A549 treated with CpdA at 1 μM for 4 hours (cell line): ENCODE measurements at places on chromosomes 5 and 9. TPM values are rescaled to one million over a fixed set of nuclear protein-coding genes. Genes with fewer than 3 reads are reported as not detected.

The FBP1 gene
- total RNA-seq = not detected in 5 replicates

The TLX3 gene
- not detected in 5 replicates for total RNA-seq

The ZNF883 gene
- total RNA-seq = 0.74 to 1.3 TPM (median 0.85 TPM) in 5 replicates

The LECT2 gene
- not detected in 5 replicates for total RNA-seq

The SPINK4 gene
- total RNA-seq = not detected in 5 replicates

The CDH6 gene
- total RNA-seq = 0.12 to 0.33 TPM (median 0.19 TPM) in 5 replicates

The SLC9A3 gene
- 2.1 to 2.5 TPM (median 2.4 TPM) in 5 replicates for total RNA-seq

The QSOX2 gene
- total RNA-seq = 26.6 to 30.1 TPM (median 28.8 TPM) in 5 replicates
